ENCODE measurements at places on chromosomes 6 and 20.

DNA sequence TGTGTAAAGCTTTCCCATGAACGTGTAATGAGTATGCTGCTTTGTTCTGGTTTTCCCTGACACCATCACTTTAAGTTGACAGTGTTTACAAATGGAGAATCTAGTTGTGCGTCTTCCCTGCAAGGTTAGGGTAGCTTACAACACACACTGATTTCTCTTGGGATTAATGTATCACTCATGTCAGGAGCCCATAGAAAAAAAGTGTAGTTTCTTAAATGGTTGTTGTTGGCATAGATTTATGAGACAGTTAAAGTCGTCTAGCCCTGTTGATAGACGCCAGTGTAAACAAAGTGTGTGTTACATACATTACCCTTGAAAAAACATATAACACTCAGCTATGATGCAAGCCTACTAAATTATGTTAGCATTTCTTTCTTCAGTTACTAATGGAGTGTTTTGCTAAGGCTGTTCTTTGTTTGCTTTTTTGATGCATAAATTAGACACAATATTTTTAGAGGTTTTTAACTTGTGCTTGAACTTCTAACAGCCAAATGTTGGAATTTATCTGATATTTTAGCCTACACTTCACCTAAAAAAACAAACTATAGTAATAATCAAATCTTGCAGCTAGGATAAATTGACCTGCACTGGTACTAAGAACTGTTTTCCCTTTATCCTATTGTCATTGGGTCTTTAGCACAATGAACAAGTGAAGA is 88.6 kb downstream of the RNF217 start:
- peak; percentile 50 for DNase-seq

- no peak for DNase-seq
Measured at GRCh38 chr6:20559924-20560551, 25.8 kb downstream of the CDKAL1 start.

DNA sequence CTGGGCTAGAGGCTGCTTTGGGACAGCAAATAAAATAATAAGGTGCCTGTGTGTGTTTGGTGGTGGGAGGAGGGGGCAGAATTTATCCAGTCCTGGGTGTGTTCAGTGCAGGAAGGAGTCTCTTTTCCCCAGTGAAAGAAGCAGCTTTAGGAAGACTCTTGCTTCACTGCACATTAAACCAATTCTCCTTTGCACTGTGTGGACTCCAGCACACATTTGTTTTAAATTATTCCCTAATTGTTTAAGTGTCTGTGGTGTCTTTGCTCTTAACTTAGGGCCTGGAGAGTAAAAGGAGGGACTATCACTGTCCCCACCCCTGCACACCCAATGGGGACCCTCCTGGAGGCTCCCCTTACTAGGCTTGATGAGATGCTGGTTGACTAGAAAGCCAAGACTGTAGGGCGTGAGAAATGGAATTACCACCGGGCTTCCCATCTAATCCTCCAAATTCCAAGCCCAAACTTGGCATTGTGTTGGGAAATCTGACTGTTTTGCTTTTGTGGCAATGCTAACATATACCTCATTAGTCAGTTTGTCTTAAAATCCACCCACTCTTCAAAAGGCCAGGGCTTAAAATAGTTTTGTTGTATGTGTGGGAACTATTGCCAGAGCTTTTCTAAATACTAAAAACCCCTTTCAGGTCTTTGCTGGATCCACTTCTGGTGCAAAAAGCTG is 13.5 kb upstream of the DAAM2 start:
- no peak for DNase-seq

DNA sequence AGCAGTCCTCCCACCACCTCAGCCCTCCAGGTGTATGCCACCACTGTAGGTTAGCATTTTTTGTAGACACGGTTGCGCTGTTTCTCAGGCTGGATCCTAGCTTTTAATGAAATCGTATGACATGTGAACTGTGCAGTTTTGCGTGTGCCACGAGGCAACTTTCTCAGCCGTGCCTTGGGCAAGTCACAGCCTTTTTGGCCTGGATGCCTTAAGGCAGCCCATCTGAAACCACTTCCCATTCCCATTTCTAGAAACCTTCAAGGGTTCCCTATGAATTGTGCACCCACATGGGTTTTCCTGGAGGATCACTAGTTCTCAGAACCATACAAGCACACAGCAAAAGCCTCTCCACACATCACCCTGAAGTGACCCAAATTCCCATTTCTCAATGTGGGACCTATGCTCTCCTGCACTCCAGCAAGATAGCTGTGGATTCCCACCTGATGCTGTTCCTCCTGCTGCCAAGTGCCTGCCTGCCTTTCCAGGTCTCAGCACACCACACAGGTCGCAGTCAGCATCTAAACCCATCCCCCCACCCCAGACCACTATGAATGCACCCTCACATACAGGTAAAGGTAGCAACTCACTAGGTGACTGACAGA is 28.9 kb downstream of the SNX5 start:
- no peak for DNase-seq

DNA sequence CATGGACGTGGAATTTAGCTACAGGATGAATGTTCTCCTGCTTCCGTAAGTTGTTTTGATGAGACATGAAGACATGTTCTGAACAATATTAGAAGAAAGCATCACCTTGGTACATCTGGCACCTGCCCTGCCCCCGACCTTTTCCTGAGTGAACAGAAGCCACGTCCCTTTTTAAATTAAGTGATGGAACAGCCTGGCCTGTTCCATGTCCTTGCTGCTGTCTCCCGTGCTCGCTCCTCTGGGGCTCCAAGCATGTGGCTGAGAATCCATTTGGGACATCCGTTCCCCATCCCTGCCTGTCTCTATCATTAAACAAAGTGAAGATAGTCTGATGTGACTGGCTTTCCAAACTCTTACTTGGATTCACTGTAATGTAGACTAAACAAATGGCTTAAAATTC is 36.4 kb downstream of the ERMARD start:
- no peak for DNase-seq

DNA sequence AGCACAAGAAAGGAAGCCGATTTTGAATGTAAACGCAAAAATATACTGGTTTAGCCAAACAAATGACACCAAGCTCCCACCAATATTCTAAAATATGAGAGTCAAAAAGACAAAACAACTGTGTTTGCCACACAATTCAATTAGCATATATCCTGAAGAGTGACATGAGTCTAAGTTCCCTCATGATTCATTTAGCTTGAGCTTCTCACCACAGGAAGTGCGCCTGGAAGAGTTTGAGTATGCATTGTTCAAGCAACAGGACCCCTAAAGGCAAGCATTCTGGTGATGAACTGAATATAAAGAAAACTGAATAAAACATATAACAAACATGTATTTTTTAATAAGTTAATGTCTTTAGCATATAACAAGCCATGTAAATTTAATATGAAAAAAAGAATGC is 115.2 kb upstream of the RUNX2 start:
- DNase-seq, result no peak

DNA sequence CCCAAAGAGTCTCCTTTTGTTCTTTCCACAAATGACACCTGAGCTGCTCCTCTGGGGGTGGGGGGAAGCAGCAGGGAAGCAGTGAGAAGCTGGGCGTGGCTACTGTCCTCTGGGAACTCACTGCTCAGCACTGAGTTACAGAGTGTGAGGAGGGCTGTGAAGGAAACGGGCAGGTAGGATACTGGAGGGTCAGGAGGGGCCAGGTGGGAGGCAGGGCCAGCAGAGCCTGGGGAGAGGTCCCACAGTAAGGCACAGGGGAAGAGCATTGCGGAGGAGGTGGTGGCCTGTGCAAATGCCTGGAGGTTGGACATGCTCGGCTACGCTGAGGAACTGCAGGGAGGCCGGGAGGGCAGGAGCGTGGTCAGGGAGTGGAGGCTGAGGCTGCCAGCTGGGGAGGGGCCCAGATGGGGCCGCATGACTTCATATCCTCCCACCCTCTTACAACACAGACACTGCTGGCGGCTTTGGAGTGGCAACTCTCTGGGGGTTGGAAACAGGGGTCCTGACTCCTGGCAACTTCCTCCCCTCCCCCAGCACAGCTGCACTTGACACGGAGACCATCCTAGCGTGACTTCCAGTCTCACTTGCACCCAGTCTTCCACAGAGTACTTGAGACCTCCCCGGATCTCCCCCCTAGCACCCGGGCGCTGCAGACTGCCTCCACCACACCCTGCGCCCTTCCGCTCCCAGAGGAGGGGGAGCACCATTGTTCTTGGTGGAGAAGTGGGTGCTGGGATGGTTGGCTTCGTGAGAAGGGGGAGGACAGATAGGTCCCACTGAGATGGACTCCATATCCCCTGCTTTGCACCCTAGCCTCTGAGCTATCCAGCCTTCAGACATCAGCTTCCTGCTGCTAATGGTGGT is 34.2 kb downstream of the RBM38 start:
- DNase-seq, result no peak

- DNase-seq, result no peak
Measured at GRCh38 chr6:4673861-4674260, 102.3 kb upstream of the CDYL start.

DNA sequence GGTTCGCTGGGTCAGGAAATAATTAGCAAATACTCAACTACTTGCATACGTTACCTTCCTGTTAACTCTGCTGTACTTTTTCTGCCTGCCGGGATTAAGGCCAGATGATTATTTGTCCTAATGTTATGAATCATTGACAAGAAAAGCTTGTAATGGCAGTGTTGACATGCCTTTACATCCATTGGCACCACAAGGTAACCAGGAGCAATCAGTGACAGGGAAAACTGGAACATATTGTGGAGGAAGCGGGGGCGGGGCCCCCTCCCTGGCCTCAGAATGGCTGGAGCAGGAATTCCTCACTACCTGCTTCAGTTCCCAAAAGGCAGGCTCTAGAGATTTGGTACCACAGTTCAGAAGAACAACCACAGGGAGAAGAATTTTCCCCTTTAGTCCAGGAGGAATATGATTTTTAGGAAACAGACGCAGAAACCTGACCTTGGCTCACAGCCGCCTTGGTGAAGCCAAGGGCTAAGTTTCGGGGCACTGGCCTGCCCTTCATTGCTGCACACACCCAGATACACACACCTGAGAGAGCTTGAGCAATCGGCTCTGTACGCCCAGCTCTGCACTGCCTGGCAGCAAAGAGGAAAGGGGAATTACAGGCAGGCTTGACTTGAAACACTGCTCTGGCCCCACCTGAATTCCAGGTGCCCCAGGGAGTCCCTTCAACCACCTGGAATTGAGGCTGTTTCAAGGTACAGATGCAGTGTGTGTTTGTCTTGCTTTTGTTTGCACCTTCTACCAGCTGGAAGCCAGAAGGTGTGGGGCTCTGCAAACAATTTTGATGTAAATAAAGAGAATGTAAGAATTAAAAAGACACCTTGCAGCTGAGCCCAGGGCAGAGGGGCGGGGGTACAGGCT is 89.8 kb downstream of the MYB start:
- peak; percentile 92 for DNase-seq

DNA sequence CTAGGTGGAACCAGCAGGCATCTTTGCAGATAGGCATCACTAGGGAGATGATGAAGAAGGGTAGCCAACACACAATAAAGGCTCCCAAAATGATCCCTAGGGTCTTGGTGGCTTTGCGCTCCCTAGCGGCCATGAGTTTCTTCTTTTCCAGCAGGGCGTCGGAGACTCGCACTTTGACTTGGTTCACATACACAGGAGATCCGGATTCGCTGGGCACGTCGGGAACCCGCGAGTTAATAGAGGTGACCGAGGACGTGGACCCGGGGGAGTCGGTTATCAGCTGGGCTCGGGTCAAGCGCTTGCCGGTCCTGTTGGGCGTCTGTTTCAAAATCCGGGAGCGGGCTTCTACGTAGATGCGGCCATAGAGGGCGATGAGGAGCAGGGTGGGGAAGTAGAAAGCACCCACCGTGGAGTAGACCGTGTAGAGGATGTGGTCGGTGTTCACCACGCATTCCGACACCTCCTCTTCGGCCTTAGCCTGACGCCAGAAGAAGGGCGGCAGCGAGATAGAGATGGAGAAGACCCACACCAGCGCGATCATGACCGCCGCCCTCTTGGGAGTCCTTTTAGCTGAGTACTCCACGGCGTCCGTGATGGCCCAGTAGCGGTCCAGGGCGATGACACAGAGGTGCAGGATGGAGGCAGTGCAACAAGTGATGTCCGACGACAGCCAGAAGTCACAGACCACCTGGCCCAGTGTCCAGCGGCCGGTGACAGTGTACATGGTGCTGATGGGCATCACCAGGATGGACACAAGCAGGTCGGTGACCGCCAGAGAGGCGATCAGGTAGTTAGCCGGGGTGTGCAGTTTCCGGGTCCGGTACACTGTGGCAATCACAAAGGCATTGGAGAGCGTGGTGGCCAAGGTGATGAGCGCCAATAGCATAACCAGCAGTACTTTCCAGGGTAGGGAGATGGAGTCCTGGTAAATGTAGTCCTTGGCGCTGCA is 658 bp downstream of the HTR1B start:
- DNase-seq, result no peak

- no peak for DNase-seq
Measured at GRCh38 chr6:85868685-85869084, 226.0 kb upstream of the SYNCRIP start.

GRCh38 chr20:40654876-40655275 is 34.2 kb downstream of the MAFB start:
- no peak for DNase-seq

Data from NCI-H1417 treated with DMSO at 0.1 percent for 48 hours (cell line).